ENCODE measurements at places on chromosomes 1 and 21. TPM values are rescaled to one million over a fixed set of nuclear protein-coding genes. Genes with fewer than 3 reads are reported as not detected.

- DNase-seq = no peak
Observed at GRCh38 chr21:17793246-17794123, 25.7 kb downstream of the C21orf91 start.

Gene ADAM30
- not detected for polyA plus RNA-seq

DNA sequence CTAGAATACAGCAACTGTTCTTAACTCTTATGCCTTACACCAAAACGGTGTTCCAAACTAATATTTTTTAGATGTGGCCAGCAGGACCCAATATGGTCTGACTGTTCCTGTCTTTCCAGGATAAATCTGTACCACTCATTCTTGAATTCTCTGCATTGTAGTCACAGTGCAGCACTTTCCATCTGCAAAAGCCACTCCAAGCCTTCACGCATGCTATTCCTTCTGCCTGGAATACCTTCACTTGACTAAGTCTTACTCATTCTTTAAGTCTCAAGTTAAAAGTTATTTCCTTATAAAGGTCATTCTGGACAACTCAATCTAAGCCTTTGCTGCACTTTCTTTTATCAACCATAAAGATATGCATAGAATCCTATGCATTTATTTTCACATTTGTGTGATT is 1194.5 kb downstream of the PLA2G4A start:
- DNase-seq = no peak

Gene TMEM81
- 1.9 TPM for polyA plus RNA-seq

Gene SLC45A3
- polyA plus RNA-seq = 3.4 TPM

DNA sequence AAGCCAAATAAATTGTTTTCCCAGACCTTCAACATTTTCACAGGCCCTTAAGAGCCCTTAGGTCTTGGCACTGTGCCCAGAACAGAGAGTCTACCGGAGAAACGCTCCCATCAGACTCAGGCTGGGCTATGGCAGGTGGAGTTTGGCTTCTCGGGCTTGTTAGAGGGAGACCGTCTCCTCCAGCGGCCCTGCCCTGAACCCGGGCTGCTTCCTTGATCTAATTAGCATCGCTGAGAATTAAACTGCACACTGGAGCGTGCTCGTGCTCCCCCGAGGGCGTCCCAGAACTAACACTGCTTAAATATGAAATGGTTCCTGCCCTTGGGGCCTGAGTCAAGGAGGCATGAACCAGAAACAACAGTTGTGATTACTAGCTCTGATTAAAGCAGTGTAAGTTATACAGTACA is 634.4 kb downstream of the MATN1 start:
- DNase-seq = no peak

Gene S100A5
- polyA plus RNA-seq = 0.27 TPM

Gene C1QC
- polyA plus RNA-seq = 23.9 TPM

Gene C8B
- not detected for polyA plus RNA-seq

- DNase-seq = no peak
Observed at GRCh38 chr1:5424802-5425703, 567.2 kb downstream of the NPHP4 start.

GRCh38 chr1:172536256-172536655 is 3.3 kb downstream of the SUCO start:
- no peak for DNase-seq

- no peak for DNase-seq
Observed at GRCh38 chr1:185358957-185359356, 41.9 kb upstream of the IVNS1ABP start.

- no peak for DNase-seq
Observed at GRCh38 chr1:240914506-240914905, 302.6 kb upstream of the GREM2 start.

Gene ELAVL4
- 0.13 TPM for polyA plus RNA-seq

Gene NEGR1
- polyA plus RNA-seq = 16.6 TPM

Gene AQP10
- not detected for polyA plus RNA-seq

Gene BATF3
- polyA plus RNA-seq = 1.3 TPM

Gene KRTAP13-4
- not detected for polyA plus RNA-seq

GRCh38 chr1:178573330-178573729 is 60.4 kb downstream of the TEX35 start:
- DNase-seq = no peak

- no peak for DNase-seq
Observed at GRCh38 chr1:232766904-232767303, 38.3 kb upstream of the MAP10 start.

DNA sequence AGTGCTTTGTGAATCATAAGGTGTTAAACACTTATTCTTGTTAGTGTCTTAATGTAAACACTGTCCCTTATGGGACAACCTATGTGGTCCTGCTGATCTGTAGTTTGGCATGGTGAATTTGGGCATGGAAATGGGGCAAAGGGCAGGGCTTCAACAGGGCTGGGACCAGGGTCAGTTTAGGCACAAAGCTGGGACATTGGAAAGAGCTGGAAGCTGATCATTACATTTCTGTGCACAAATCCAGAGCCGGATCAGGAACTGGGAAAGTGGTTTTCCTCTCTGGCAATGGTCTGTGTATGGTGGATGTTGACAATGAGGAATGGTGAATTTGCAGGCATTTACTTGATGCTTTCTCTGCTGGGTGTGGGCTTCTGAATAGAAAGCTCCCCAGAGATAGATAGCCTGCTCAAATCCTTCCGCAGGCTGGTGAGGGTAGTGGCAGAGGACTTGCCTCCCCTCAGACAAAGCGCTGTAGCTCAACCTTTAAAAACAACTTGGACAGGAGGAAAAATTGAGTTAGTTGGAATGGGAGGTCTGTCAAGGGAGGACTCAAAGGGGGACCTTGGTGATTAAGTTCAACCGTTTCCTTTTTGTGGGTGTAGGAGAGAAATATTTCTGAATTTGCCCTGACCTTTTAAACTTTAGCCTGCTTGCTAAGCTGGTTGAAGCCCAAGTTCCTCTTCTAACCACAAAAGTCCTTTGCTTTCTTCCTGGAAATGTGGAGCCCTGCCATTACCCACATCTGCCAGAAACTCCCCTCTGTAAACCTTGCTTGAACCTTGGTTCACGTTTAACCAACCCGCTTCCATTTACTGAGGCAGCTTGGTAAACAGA is 35.3 kb downstream of the HLX start:
- DNase-seq = no peak

Gene REG4
- polyA plus RNA-seq = not detected

GRCh38 chr1:109529881-109530456 is 9.7 kb upstream of the GPR61 start:
- no peak for DNase-seq

GRCh38 chr1:5927506-5928370 is 64.5 kb downstream of the NPHP4 start:
- DNase-seq = no peak

DNA sequence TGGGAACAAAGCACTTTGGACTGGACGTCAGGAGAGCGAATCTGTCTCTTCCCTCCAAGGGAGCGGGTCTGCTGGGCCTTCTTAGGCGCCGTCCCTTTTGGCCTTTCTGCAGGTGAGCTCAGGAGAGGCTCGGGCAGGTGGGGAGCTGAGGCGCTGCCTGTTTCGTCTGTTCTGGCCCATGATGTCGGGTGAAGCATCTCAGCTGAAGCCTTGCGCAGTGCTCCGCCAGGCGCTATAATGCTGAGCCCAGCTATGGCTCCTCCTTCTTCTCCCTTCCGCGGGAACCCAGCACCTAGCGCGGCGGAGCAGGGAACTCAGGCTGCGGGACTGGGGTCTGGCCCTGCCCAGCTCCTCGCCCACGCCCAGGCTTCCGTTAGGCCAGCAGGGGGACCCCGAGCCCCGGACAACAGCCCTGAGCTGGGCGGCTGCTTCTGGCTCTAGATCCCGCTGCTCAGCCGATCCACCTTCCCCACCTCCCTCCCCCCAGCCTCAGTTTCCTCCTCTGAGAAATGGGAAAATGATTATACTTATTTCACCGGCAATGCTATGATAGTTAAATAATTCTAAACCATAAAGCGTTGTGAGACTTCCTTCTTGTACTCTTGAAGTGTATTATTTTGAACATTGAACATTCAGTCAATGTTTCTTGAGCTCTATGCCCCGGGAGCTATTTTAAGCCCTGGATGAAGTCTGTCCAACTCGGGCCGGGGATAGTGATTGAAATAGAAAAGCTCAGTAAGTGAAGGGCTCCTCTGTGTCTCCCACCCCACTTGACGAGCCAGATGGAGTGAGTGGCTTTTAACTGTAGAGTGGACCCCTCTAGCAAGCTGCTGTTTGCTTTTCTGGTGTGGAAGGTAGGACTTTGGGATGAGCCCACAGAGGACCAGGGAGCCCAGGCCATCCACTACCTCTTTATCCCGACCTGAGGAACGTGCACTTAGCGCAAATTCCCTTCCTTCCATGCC is 9.6 kb upstream of the ADORA1 start:
- no peak for DNase-seq

Gene PDC
- 0.54 TPM for polyA plus RNA-seq

GRCh38 chr1:171166361-171166760 is 18.7 kb upstream of the FMO2 start:
- no peak for DNase-seq

GRCh38 chr1:201229771-201230635 is 39.4 kb downstream of the IGFN1 start:
- no peak for DNase-seq

Gene CYYR1
- 12.0 TPM for polyA plus RNA-seq

Gene SHC1
- 67.4 TPM for polyA plus RNA-seq

Gene UTS2
- not detected for polyA plus RNA-seq

DNA sequence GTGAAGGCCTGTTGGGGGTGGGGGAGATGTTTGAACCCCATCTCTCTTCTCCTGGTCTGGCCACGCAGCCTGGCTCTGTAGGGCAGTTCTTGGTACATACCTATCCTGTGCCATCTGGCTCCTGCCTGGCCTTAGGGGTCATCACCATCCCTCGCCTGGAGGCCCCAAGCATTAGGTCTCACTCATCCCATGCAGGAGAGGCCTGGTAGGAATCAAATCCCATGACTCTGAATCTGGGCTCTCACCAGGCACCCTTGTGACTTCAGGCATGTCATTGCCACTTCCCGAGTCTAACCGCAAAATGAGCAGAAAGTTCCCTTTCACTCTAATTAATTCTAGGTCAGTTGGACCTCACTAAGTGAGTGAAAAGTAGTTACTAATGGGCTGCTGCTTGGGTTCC is 37.2 kb downstream of the ETNK2 start:
- no peak for DNase-seq

DNA sequence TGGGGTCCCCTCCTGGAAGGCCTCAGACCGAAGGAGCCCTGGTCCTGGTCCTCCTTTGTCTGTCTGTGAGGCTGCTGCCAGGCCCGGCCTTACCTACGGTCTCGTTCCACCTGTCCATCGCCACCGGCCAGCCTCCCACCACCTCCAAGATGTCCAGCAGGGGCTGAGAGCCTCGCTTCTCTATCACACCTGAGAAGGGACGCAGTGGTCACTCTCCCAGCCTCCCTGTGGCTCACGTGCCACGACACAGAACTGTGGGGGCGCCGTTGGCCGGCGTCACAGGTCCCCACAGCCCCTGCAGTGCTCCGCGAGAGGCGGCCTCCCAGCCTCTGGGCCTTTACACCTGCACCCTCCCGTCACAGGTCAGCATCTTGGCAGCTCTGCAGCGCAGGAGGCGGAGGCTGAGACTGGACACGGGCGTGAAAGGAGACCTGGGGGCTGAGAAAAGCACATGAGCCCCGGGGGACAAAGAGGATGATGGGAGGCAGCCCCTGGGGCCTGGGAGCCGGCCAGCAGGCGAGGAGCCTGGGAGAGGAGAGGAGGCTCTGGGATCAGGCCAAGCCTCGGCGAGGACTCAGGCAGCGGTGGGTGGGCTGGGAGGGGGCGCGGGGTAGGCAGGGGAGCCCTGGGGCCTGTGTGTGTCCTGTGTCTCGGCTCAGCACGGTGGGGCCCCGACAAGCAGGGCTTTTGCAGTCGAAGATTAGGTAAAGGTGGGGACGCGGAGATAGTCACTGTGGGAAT is 20.5 kb downstream of the PRXL2B start:
- no peak for DNase-seq

- DNase-seq = no peak
Observed at GRCh38 chr1:153628638-153629342, 556 bp downstream of the S100A1 start.

Data from forelimb muscle (tissue), 1 donor.